ENCODE measurements at places on chromosomes 7 and 10.

DNA sequence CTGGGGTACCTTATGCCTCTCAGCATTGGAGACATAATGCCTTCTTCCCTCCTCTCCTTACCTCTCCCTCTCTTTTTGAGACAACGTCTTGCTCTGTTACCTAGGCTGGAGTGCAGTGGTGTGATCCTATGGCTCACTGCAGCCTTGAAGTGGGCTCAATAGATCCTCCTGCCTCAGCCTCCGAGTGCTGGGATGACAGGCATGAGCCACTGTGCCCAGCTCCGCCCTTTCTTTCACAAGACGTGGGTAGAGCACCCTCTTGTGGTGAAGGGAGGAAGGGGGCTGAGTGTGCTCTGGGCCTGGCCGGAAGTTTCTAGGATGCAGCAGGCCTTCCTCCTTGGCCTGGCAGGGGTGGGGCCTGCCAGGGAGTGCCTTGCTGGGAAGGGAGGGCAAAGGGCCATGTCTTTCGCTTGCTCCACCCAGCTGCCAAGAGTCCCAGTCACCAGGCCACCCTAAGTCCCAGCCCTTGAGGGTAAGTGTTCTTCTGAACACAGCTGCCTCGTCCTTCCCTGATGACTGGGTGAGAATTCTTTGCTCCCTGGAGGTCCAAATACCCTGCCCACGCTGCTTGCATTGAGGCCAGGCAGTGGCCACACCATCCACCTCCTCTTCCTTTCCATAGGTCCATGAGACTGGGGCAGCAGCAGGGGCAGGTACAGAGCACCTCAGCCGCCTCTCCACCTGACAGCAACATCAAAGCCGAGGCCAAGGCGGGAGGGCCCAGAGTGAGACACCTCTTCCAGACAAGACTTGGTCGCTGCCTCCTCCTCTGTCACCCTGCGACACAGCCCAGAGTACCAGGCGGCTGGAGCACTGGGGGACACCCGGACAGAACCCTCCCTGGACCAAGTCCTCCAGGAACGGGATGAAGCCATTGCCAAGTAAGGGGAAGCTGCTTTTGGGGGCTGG lies 3.7 kb downstream of the ABHD11 start:
- peaks cover 8% of the 10 kb centered on the region for H3K4me1 ChIP-seq
- H3K27me3 ChIP-seq, result peaks cover 5% of the 10 kb centered on the region
- peak overlapping the region; percentile 53 for H3K27ac ChIP-seq
- H3K36me3 ChIP-seq, result no peaks in the 10 kb centered on the region

GRCh38 chr7:27095050-27095896 lies 527 bp downstream of the HOXA1 start:
- peaks cover 8% of the 10 kb centered on the region for H3K36me3 ChIP-seq
- H3K4me3 ChIP-seq, result peak overlapping the region; percentile 92
- no peak for DNase-seq
- H3K4me1 ChIP-seq, result peaks cover 24% of the 10 kb centered on the region
- H3K27me3 ChIP-seq, result peaks cover 84% of the 10 kb centered on the region

DNA sequence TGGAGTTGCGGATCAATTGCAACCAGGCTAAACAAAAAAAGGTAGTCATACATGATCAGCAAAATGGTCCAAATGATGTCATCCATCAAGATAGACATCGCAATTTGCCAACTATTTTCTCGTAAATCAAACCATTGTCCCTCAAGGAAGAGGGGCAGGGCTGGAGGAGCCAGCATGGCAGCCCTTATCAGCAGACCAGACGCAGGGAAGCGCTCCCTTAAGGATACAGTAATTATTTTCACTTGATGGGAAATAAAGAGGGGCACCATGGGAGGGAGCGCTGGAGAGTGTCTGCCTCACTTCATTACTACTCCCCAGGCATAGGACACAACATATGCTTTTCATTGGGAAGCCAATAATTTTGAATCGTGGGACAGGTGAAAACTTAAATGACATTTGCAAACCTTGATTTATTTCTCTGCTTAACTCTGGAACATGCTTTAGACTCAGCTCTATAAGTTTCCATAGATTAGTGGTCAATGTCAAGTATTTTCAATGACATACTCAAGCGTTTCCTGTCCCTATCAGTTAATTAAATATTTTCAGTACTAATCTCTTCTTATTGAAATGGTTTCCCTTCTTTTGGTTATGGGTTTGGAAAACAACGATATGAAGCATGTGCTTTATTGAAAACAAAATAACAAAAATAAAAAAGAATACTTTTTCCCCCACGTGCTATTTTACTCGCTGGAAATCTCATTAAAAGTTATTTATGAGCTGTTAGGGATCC lies 202.4 kb upstream of the HABP2 start:
- DNase-seq, result no peak
- no peaks in the 10 kb centered on the region for H3K4me1 ChIP-seq
- H3K27ac ChIP-seq, result no peak overlapping the region
- H3K4me3 ChIP-seq, result no peak overlapping the region
- H3K27me3 ChIP-seq, result peaks cover 12% of the 10 kb centered on the region

GRCh38 chr7:111517549-111517951 lies 44.7 kb downstream of the IMMP2L start:
- peaks cover 10% of the 10 kb centered on the region for H3K36me3 ChIP-seq
- no peak for DNase-seq
- no peak overlapping the region for H3K4me3 ChIP-seq
- no peaks in the 10 kb centered on the region for H3K27me3 ChIP-seq
- no peak overlapping the region for H3K27ac ChIP-seq

- no peaks in the 10 kb centered on the region for H3K4me1 ChIP-seq
- no peak for DNase-seq
- H3K4me3 ChIP-seq, result no peak overlapping the region
- no peaks in the 10 kb centered on the region for H3K27me3 ChIP-seq
- H3K36me3 ChIP-seq, result no peaks in the 10 kb centered on the region
These were observed 202.0 kb upstream of the LRRTM3 start for GRCh38 chr10:66723608-66724400.

GRCh38 chr7:18257711-18258110 lies 230.1 kb upstream of the PRPS1L1 start:
- DNase-seq, result no peak
- no peak overlapping the region for H3K27ac ChIP-seq
- no peaks in the 10 kb centered on the region for H3K36me3 ChIP-seq

GRCh38 chr7:118140468-118140867 lies 43.5 kb upstream of the LSM8 start:
- H3K27ac ChIP-seq, result no peak overlapping the region
- no peak for DNase-seq
- peaks cover 2% of the 10 kb centered on the region for H3K4me1 ChIP-seq
- no peaks in the 10 kb centered on the region for H3K36me3 ChIP-seq
- H3K27me3 ChIP-seq, result peaks cover 9% of the 10 kb centered on the region

- no peaks in the 10 kb centered on the region for H3K36me3 ChIP-seq
- H3K27me3 ChIP-seq, result no peaks in the 10 kb centered on the region
- H3K27ac ChIP-seq, result no peak overlapping the region
- H3K4me1 ChIP-seq, result peaks cover 4% of the 10 kb centered on the region
These were observed 78.2 kb downstream of the FGFR2 start for GRCh38 chr10:121519901-121520493.
